ENCODE measurements at places on chromosomes 13 and 19.

GRCh38 chr19:2731181-2731995 lies 8.4 kb downstream of the SLC39A3 start:
- DNase-seq = no peak

- no peak for DNase-seq
Observed at GRCh38 chr19:56218961-56219360, 16.9 kb downstream of the ZSCAN5C start.

GRCh38 chr19:40502081-40502480 lies 35.3 kb downstream of the SPTBN4 start:
- no peak for DNase-seq

GRCh38 chr19:35052599-35053190 lies 11.2 kb downstream of the HPN start:
- DNase-seq = no peak

DNA sequence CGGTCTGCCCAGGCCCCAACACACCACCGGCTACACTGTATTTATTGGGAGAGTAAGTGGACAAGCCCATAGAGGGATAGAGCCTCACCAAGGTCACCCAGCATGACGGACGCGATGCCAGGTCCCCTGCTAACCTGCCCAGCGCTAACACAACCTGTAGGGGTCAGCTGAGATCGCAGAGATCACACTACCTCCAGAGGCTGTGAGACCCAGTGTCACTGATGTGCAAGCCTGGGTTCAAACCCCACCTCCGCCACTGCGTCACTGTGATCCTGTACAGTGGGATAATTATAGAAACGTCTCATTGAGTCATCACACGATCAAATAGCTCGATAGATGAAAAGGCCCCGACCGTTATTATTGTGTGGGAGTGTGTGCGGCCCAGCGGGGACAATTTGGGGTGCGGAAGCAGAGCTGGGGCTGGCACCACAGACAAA lies 10.6 kb upstream of the TLE2 start:
- DNase-seq = no peak

DNA sequence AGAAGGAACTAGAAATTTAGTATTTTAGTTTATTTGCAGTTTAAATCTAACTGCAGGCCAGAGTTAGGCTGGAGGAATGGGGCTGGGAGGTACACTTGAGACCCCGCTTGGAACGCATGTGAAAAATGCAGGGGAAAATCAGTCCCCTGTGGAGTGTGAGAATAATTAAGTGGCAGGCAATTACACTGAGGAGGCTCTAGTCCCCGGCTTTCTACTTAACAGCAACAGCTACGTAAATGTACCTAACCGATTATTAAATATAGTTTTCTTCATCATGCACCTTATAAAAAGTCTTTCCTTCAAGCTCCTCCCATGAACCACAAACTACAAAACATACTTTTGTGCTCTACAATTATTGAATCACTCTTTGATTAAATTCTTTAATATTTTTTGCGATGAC lies 804 bp downstream of the ZNF708 start:
- no peak for DNase-seq

- no peak for DNase-seq
Observed at GRCh38 chr13:53165261-53165660, 136.6 kb downstream of the OLFM4 start.

DNA sequence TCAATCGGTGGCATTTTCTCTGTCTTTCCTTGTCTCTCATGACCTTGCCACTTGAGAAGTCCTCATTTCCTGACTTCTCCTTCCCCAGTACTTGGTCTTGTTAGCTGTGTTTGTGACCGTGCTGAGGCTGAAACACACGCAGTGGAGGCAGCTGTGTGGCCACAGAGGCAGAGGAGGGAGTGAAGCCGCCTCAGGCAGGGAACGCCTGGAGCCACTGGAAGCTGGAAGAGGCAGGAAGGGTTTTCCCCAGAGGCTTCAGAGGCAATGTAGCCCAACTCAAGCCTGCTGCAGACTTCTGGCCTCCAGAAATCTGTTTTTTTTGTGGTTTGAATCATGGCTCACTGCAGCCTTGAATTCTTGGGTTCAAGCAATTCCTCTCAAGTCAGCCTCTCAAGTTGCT lies 29.2 kb upstream of the ARGLU1 start:
- DNase-seq = no peak

DNA sequence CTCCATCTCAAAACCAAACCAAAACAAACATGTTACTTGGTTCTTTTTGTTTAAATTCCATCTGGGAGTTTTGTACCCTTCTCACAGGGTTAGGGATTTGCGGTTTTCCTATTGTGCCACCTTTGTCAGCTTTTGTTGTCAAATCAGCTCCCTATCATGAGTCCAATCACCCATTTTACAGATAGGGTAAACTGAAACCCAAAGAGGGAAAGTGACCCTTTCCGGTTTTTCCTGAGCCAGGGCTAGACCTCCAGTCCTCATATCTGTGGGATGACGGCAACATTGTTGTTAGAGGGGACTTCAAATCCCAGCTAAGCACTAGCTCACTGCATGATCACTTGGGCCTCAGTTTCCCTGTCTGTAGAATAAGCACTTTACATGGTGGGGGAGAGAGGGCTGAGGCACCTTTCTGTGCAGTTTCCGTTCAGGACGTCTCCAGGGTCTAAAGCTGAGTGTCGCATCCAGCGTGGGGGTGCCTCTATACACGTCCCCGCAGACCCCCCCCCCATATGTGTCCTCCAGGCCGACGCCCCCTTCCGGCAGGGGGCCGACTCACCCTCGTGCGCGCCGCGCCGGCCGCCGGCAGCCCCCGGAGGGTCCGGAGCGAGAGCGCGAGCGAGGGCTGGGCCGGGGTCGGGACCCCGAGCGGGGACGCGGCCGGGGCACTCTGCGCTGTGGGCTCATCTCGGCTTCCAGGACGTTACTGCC lies 3.9 kb downstream of the CCDC194 start:
- no peak for DNase-seq
